ENCODE measurements at places on chromosomes 2 and 18. TPM values are rescaled to one million over a fixed set of nuclear protein-coding genes. Genes with fewer than 3 reads are reported as not detected.

DNA sequence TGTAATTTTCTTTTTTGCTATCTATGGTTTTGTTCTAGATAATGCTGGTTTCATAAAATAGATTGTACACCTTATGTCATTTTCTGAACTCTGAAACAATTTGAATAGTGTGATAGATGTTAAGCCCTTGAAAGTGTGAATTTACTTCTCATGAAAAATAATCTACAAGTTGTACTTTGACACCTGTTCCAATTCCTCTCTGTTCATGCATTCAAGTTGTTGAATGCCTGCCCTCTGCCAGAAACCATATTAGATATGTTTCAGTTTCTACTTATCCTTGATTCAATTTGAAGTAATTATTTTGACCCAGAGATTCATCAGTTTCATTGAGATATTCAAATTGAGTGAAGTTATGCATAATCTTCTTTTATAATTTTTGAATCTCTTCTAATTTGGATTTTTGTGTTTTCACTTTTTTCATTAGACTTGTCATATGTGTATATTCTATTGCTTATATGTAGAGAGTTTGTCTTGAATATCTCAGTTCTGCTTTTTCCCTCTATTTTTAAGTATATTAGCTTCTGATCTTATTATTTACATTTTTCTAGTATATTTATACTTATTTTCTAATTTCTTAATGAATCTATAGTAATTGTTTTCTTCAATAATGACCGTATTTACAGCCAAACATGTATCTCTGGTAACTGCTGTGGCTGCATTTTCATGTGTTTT, 143.3 kb upstream of the TACR1 start:
- H3K36me3 ChIP-seq, result no peaks in the 10 kb centered on the region
- no peak for DNase-seq
- H3K27ac ChIP-seq, result no peak overlapping the region
- H3K4me3 ChIP-seq, result no peak overlapping the region

- DNase-seq, result no peak
- peaks cover 3% of the 10 kb centered on the region for H3K4me1 ChIP-seq
- H3K27ac ChIP-seq, result no peak overlapping the region
- no peaks in the 10 kb centered on the region for H3K36me3 ChIP-seq
These were observed 22.2 kb downstream of the KIAA2012 start for GRCh38 chr2:202095235-202095634.

DNA sequence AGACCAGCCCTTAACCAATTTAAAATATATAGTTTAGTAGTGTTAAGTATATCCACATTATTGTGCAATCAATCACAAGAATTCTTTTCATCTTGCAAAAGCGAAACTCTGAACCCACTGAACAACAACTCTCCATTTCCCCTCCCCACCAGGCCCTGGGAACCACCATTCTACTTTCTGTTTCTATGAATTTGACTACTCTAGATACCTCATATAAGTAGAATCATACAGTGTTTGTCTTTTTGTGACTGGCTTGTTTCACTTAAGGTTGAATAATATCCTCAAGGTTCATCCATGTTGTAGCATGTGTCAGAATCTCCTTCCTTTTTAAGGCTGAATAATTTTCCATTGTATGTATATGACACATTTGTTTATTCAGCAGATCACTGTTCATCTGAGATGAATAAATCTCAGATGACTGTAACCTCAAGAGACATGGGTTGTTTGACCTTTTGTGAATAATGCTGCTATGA, 8.1 kb upstream of the SOS1 start:
- H3K36me3 ChIP-seq, result no peaks in the 10 kb centered on the region
- no peak overlapping the region for H3K4me3 ChIP-seq
- DNase-seq, result peak; percentile 20
- peaks cover 16% of the 10 kb centered on the region for H3K4me1 ChIP-seq
- H3K27ac ChIP-seq, result no peak overlapping the region
- H3K27me3 ChIP-seq, result no peaks in the 10 kb centered on the region

DNA sequence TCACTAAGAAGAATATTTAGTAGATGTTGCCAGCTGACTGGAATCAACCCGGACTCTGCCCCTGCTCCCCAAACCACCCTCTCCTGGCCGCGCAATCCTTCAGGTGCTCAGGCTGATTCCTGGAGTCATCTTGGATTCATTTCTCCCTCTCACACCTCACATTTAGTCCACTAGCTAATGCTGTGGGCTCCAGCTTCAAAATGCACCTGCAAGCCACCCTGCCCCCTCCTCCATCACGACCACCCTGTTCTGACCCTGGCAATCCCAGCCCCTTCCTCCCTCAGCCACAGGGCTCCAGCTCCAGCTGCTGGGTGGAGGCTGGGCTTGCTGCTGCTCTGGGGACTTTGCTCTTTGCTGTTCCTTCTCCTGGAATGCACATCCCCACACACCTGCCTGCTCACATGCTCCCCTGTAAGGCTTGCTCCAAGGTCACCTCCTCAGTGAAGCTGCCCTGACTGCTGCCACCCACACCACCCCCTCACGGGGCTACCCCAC, 61.3 kb upstream of the SH3RF3 start:
- no peak for DNase-seq
- no peaks in the 10 kb centered on the region for H3K4me1 ChIP-seq
- H3K27me3 ChIP-seq, result peaks cover 76% of the 10 kb centered on the region

- H3K4me1 ChIP-seq, result peaks cover 14% of the 10 kb centered on the region
- no peaks in the 10 kb centered on the region for H3K36me3 ChIP-seq
- H3K27ac ChIP-seq, result peak overlapping the region; percentile 44
- peak; percentile 55 for DNase-seq
- no peaks in the 10 kb centered on the region for H3K27me3 ChIP-seq
These were observed 19.0 kb downstream of the TMSB10 start for GRCh38 chr2:84924173-84925106.

- H3K27me3 ChIP-seq, result no peaks in the 10 kb centered on the region
- H3K27ac ChIP-seq, result no peak overlapping the region
- H3K4me3 ChIP-seq, result no peak overlapping the region
These were observed 55.7 kb downstream of the INO80C start for GRCh38 chr18:35441857-35442595.

GRCh38 chr2:152452256-152452973, 117.4 kb downstream of the FMNL2 start:
- DNase-seq, result no peak
- no peak overlapping the region for H3K4me3 ChIP-seq
- peaks cover 8% of the 10 kb centered on the region for H3K4me1 ChIP-seq
- no peaks in the 10 kb centered on the region for H3K36me3 ChIP-seq
- H3K27ac ChIP-seq, result no peak overlapping the region

- H3K4me1 ChIP-seq, result peaks cover 15% of the 10 kb centered on the region
- H3K36me3 ChIP-seq, result no peaks in the 10 kb centered on the region
- no peaks in the 10 kb centered on the region for H3K27me3 ChIP-seq
- DNase-seq, result peak; percentile 38
- peak overlapping the region; percentile 7 for H3K4me3 ChIP-seq
These were observed 17.3 kb downstream of the ALPK2 start for GRCh38 chr18:58611395-58612131.

GRCh38 chr2:128363934-128364361, 45.3 kb upstream of the HS6ST1 start:
- H3K36me3 ChIP-seq, result no peaks in the 10 kb centered on the region
- H3K27me3 ChIP-seq, result no peaks in the 10 kb centered on the region
- H3K4me1 ChIP-seq, result peaks cover 30% of the 10 kb centered on the region
- no peak overlapping the region for H3K4me3 ChIP-seq
- no peak overlapping the region for H3K27ac ChIP-seq
- no peak for DNase-seq

- H3K27ac ChIP-seq, result no peak overlapping the region
- DNase-seq, result no peak
- no peak overlapping the region for H3K4me3 ChIP-seq
- no peaks in the 10 kb centered on the region for H3K4me1 ChIP-seq
- no peaks in the 10 kb centered on the region for H3K27me3 ChIP-seq
These were observed 123.9 kb downstream of the TMEM17 start for GRCh38 chr2:62382122-62382521.

DNA sequence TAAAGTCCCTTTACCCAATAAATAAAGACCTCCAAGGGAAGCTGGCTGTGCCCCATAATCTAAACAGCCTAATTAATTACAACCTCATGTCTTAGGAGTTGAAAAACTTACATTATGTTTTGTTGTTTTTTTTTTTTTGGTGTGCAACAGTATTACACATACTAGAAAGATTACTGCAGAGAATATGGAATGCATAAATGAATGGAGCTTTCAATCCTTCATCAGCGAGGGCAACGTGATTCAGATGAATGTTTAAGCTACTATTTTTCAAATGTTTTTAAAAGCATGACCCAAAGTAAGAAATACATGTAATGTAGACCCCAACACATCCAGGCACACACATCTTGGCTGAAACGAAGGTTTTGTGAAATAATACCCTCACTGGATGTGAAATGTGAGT, 167.1 kb upstream of the FN1 start:
- no peaks in the 10 kb centered on the region for H3K27me3 ChIP-seq
- DNase-seq, result no peak
- H3K4me1 ChIP-seq, result peaks cover 55% of the 10 kb centered on the region
- H3K36me3 ChIP-seq, result no peaks in the 10 kb centered on the region
- H3K27ac ChIP-seq, result peak overlapping the region; percentile 23

DNA sequence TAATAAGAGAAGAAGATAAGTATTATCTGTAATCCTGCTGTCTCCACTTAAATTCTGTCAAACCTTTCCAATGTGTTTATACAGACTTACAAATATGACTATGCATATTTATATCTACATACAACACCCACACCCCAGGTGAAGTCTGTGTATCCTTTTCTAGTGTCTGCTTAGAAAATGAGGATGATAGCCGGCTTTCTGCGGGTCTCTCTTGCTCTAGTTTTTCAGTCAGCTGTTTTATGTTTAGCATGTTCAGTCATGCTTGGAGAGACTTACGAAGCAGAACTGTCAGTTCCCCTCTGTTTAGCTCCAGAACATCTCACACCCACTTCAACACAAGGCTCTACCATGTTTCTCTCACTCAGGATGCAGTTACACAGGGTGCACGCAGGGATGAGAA, 137.3 kb upstream of the NFATC1 start:
- H3K4me1 ChIP-seq, result no peaks in the 10 kb centered on the region
- DNase-seq, result no peak
- H3K27ac ChIP-seq, result no peak overlapping the region
- H3K27me3 ChIP-seq, result no peaks in the 10 kb centered on the region
- no peaks in the 10 kb centered on the region for H3K36me3 ChIP-seq
- no peak overlapping the region for H3K4me3 ChIP-seq

DNA sequence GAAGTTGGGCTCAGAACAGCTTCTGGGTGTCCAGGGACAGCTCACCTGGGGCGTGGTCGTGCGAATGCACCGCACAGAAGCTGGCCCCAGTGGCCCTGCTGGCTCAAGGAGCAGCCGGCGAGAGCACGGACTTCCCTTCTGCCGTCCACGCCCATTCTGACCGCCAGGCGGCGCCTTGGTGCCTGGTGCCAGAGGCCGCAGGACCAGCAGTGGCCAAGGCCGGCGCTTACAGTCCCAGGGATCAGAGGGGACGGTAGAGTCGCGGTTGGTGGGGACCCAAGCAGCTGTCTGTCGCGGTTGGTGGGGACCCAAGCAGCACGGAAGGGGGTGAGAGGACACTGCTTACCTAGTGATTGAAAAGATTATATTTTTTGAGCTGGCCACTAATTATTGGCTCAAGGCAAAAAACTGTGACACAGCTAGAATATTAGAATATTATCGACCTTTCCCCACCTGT, 25.7 kb downstream of the NPPC start:
- H3K4me1 ChIP-seq, result no peaks in the 10 kb centered on the region
- no peaks in the 10 kb centered on the region for H3K36me3 ChIP-seq
- H3K4me3 ChIP-seq, result no peak overlapping the region
- peaks cover 32% of the 10 kb centered on the region for H3K27me3 ChIP-seq

GRCh38 chr2:235769046-235769445, 275.2 kb downstream of the AGAP1 start:
- no peak overlapping the region for H3K4me3 ChIP-seq
- H3K27ac ChIP-seq, result no peak overlapping the region
- H3K36me3 ChIP-seq, result no peaks in the 10 kb centered on the region
- no peak for DNase-seq
- peaks cover 10% of the 10 kb centered on the region for H3K4me1 ChIP-seq

DNA sequence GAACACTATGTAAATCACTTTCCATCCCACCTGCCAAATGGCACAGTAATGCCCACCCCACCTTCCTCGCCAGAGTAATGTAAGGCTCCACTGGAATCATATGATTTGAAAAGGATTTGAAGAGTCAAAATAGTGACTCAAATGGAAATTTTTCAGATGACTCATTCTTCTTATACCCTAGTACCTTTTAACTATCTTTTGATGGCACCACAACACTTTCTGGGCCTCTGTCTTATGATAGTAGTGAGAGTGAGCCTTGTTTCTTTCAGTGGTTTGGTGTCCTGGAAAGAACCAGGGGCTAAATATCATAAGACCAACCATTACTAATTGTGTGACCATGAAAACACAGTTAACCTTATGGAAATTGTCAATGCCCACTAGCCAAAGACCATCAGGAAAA, 235.4 kb upstream of the SLC14A2 start:
- H3K4me3 ChIP-seq, result no peak overlapping the region
- no peaks in the 10 kb centered on the region for H3K27me3 ChIP-seq
- H3K4me1 ChIP-seq, result peaks cover 6% of the 10 kb centered on the region
- no peaks in the 10 kb centered on the region for H3K36me3 ChIP-seq

FEV gene
- polyA plus RNA-seq, result not detected

ZEB2 gene
- polyA plus RNA-seq, result 26.2 TPM

STPG4 gene
- not detected for polyA plus RNA-seq

STARD6 gene
- not detected for polyA plus RNA-seq

LINC00305 gene
- polyA plus RNA-seq, result not detected

LOXL3 gene
- polyA plus RNA-seq, result 55.2 TPM

STK36 gene
- polyA plus RNA-seq, result 22.2 TPM

OSBPL6 gene
- 10.6 TPM for polyA plus RNA-seq
